ENCODE measurements at places on chromosomes 6 and 20.

GRCh38 chr20:59416916-59417315, 116.5 kb downstream of the EDN3 start:
- H3K27me3 ChIP-seq: no peaks in the 10 kb centered on the region
- DNase-seq: no peak
- no peak overlapping the region for H3K27ac ChIP-seq
- no peaks in the 10 kb centered on the region for H3K4me1 ChIP-seq
- H3K4me3 ChIP-seq: no peak overlapping the region

GRCh38 chr6:13272131-13273046, 55.9 kb downstream of the TBC1D7 start:
- H3K36me3 ChIP-seq: no peaks in the 10 kb centered on the region
- no peaks in the 10 kb centered on the region for H3K27me3 ChIP-seq
- H3K4me3 ChIP-seq: no peak overlapping the region
- DNase-seq: no peak

- H3K27me3 ChIP-seq: no peaks in the 10 kb centered on the region
- H3K36me3 ChIP-seq: no peaks in the 10 kb centered on the region
- no peak for DNase-seq
- H3K4me1 ChIP-seq: peaks cover 3% of the 10 kb centered on the region
These were observed 25.8 kb downstream of the PIGT start for GRCh38 chr20:45441746-45442145.

DNA sequence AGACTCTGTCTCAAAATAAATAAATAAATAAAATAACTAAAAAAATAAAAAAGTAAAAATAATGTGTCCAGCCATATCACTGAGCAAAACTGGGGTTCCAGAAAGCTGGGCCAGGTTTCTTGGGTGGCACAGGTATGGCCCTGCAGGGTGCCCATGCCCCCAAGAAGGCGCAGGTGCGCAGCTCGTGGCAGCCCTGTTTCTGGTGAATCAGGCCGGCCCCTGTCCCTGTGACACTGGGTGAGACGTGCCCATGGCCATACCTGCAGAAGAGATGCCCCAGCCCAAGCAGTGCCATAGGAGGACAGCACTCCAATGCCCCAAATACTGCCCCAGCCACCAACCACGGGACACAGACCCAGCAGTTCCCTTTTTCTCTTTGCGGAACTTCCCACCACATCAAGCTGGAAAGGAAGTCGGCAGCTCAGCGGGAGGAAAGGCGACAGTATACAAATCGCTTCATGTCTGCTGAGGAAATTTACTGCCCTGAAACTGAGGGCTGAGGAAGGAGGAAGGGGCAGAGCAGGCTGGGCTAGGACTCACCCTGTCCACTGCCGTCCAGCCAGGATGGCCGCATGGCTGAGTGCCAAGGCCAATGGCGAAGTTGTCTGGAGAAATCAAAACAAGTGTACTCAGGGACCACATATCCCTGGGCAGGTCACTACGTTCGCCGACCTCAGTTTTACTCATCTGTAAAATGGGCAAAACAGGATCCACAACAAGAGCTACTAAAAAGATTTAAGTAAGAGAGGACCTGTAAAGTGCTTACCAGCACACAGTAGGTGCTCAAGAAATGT, 55.4 kb downstream of the PREX1 start:
- no peak overlapping the region for H3K4me3 ChIP-seq
- H3K36me3 ChIP-seq: no peaks in the 10 kb centered on the region
- no peak overlapping the region for H3K27ac ChIP-seq
- H3K27me3 ChIP-seq: peaks cover 2% of the 10 kb centered on the region
- no peak for DNase-seq

GRCh38 chr20:8663424-8663823, 405.5 kb upstream of the PLCB4 start:
- no peaks in the 10 kb centered on the region for H3K4me1 ChIP-seq
- no peaks in the 10 kb centered on the region for H3K27me3 ChIP-seq
- DNase-seq: no peak

DNA sequence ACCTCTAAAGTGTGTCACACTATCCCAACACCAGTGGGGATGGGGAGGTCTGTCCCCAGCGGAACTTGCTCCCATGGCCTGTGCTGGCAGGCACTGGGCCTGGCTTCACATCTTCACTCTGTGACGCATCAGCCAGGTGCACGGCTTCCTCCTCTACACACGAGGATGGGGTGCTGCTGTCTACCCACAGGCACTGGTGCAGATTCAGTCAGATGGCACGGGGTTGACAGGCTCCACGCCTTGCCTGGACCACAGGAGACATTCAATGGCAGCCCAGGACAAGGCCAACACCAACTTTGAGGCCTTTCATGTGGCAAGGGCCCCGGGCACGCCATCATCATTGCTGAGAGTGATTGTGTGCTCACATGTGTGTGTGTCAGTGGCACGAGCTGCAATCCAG, 92.4 kb downstream of the TMEM242 start:
- DNase-seq: no peak
- no peaks in the 10 kb centered on the region for H3K27me3 ChIP-seq
- H3K27ac ChIP-seq: no peak overlapping the region
- H3K36me3 ChIP-seq: no peaks in the 10 kb centered on the region
- H3K4me1 ChIP-seq: peaks cover 3% of the 10 kb centered on the region
